GM12892 (cell line): ENCODE measurements at places on chromosomes 7 and 10.

GRCh38 chr7:117623606-117624005 is 143.8 kb downstream of the CFTR start:
- no peak for DNase-seq

DNA sequence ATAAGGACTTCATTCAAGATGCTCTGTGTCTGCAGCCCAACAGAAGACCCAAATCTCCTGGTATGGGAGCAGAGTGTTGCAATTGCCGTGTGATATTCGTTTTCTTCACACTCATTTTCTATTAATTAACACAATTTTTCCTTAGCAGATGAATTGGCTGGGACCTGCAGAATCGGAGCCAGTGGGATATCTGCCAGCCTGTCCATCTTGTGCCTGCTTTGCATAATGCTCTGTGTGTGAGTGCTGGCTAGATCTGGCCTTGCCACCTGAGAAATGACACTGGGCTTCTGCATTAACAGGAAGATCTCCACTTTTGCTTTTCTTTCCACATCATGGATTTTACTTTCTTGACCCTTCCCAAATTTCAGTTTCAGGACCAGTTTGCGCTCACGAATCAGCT is 70.4 kb upstream of the GPR158 start:
- no peak for DNase-seq

DNA sequence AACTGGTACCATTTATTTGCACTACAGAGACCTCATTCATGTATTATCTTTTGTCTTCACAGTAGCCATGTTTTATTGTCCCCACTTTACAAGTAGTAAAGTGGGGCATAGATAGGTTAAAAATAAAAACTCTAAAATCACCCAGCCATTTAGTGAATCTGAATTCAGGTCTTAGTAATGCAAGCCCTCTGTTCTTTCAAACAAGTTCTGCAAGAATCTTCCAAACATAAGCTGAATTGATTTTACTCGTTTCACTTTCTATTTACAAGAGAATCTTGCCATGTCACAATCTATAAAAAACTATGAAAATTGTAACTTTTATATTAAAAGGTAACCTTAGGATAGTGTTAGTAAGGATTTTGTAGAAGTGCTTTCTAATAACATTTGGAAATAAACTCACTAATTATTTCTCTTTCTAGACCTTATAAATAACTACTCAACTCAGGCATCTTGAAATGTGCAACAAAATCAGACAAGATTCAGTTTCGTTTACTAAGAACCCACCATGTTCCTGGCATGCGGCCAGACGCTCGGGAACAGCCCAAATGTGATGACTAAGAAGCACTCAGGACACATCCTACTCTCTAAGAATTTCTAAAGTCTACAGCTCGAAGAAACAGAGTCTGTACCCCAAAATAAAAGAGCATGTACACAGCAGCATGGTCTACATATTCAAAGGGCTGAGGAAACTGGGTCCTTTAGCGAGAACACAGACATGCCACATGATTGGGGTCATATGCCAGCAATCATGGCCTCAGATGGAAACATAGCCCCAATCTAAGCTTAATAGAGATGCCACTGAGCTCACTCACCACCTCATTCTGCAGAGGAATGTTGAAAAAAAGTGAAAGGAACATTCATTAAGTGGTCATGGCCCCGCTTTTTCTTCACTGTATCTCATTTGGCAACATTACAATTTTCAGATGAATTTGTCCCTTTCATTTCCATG is 167.6 kb downstream of the AMPH start:
- no peak for DNase-seq

DNA sequence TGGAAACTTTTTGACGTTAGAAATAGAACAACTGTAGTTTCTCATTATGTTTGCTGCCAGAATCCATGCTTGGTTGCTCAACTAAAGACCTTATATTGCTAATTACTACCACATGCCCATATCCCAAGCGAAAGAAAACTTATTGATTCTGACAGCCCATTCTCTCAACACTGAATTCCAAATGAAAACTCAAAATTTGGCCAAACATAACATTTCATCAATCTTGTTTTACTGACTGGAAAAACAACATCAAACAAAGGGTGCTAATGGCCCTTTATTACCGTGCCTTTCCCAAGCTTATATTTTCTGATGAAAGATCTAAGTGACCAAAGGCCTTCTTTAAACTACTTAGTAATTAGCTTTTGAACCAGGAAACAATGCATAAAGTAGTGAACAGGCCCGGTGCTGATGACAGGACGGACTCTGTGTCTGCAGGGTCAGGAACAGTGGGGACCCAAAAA is 531.8 kb downstream of the KCNMA1 start:
- no peak for DNase-seq

DNA sequence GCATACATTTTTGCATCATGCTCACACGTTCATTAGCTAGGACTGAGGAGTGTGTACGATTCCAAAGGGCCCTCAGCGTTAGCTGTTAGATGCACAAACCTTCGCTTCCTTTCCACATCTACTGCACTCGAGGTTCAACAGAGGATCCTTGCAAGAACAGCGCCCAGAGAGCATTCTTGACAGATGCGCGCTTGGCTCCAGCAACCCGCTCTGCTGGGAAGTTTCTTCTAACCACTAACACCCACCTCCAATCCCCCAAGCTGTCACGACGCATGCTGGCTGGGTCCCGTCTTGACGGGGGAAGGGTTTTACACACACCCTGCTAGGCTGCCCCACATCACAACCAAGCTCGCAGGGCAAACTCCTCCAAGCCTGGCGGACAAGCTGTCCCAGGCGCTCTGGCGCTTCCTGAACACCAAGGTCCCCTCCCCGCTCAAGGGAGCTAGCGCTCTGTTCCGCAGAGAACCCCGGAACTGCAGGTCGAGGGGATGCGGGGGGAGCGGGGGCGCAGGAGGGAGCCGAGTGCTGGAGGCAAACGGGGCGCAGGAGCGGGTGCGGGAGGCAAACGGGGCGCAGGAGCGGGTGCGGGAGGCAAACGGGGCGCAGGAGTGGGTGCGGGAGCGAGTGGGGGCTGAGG is 653 bp upstream of the ADRB1 start:
- peak; percentile 42 for DNase-seq

GRCh38 chr10:128556182-128557110 is 430.2 kb upstream of the MKI67 start:
- no peak for DNase-seq

DNA sequence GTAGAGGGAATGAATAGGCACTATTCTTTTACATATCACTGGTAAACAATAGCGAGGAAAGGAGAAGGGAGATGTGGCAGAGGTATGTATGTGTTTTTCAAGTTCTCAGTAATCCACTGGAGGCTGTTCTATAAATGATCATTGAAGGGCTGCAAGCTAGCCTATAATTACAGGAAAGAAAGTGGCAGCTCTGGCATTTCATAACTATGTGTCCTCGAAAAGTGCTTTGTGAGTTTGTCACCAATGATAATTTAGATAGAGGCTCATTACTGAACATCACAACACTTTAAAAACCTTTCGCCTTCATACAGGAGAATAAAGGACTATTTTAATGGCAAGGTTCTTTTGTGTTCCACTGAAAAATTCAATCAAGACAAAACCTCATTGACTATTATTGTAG is 235.1 kb downstream of the FOXP2 start:
- DNase-seq: no peak

- DNase-seq: no peak
Measured at GRCh38 chr10:87038786-87039185, 18.7 kb downstream of the FAM25A start.

DNA sequence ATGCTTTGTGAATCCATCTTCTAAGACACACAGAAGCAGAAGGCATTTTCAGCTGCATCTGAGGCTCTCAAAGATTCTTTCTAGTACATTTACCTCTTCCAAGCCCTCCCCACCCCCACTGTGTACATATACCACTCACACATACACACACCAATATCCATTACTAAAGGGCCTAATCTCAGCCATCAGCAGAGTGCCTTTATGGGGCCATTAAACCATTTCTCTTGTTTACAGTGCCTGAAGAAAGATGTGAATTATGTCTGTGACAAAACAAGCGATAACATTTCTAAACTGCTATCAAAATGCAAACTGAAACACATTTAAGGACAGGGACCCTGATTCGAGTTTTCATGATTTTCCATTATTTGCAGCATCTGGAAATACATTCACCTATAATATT is 40.0 kb downstream of the ETV1 start:
- DNase-seq: no peak

GRCh38 chr7:65798111-65799075 is 74.5 kb upstream of the VKORC1L1 start:
- no peak for DNase-seq

DNA sequence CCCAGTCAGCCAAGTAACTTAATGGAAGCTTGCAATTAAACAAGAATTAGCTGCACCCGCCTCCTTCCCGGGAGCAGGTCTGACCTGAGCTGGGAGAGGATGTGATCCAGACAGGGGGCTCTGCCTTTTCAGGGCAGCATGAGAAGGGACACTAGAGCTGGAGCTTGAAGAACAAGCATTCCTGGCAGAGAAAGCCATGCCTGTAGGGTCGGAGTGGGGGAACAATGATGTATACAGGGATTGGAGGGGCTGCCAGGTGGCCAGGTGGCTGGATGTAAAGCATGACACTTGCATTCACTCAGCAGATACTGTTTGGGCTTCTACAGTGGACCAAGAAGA is 112.5 kb downstream of the GRK5 start:
- DNase-seq: no peak

- DNase-seq: no peak
Measured at GRCh38 chr7:28649189-28649588, 236.9 kb downstream of the CREB5 start.

DNA sequence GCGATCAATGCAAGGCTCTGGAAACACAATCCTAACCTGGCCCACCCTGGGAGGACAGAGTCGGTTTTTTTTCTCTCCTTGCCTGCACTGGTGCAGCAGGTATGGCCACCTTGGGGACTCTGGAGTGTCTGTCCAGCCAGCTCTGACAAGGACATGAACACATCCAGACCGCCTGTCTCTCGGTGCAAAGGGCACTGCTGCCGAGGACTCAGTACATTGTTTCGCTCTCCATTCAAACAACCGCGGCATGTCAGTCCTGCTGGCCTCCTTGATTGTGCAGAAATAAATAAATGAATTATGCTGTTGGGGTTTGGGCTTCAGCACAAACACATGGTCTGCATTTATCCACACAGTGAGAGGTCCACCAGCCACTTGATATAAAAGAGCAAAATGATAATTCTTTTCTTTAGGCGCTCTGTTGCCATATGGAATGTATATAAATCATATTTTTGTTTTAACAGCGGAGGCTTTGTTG is 565.2 kb downstream of the KCNMA1 start:
- no peak for DNase-seq

- DNase-seq: no peak
Measured at GRCh38 chr7:107315716-107316220, 147.0 kb downstream of the HBP1 start.

GRCh38 chr10:97542169-97543024 is 30.2 kb upstream of the ANKRD2 start:
- no peak for DNase-seq

DNA sequence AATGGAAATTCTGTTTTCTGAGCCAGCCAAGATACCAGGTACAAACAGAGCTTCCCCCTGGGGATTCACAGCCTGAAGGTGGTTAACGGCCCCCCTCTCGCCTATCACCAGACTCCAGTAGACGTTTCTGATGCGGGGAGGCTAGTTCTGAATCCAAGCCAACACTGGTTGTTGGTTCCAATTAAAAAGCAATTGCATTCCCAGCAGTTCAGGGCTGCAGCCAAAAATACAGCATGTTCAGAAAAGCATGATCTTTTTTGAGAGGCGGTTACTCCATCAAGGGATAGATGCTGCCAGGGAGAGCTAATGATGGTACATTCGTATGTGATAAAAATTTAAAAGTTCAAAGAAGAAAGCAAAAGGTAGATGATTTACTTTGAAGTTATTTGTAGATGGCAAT is 481.0 kb downstream of the GALNT17 start:
- DNase-seq: no peak

DNA sequence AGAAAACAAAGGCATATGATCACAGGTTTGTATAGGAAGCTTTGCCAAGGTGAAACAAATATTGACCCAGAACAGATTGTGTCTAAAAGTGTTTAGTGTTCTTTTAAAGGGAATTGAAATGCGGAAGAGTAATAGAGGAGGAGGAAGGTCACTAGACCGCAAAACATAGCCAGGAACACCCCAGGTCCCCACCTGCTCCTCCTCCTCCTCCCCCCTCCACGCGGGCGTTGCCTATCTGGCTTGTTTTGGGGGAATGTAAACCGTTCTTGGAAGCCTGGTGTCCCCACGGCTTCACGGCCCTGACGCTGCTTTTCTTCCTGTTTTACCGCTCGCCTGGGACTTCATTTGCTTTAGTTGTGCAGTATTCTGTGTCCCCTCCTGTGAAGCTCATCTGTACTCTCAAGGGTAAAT is 81.0 kb upstream of the PFKP start:
- no peak for DNase-seq

- no peak for DNase-seq
Measured at GRCh38 chr10:121854809-121855445, 72.9 kb downstream of the ATE1 start.

DNA sequence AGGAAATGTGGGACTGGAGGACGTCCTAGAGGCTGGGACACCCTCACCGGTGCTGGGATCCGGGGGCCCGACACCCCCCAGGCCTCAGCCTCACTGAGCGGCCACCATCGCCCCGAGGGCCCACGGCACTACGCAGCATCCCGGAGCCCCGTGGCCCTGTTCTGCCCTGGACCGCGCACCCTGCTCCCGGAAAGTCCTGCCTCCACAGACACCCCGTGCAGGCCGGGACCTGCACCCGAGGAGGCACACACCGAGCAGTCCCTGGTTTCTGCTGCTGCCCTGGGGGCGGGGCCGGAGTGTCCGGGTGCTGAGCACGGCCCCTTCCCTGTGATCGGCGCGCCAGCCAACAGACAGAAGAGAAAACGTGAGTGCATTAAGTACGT is 18.1 kb upstream of the KNDC1 start:
- no peak for DNase-seq

DNA sequence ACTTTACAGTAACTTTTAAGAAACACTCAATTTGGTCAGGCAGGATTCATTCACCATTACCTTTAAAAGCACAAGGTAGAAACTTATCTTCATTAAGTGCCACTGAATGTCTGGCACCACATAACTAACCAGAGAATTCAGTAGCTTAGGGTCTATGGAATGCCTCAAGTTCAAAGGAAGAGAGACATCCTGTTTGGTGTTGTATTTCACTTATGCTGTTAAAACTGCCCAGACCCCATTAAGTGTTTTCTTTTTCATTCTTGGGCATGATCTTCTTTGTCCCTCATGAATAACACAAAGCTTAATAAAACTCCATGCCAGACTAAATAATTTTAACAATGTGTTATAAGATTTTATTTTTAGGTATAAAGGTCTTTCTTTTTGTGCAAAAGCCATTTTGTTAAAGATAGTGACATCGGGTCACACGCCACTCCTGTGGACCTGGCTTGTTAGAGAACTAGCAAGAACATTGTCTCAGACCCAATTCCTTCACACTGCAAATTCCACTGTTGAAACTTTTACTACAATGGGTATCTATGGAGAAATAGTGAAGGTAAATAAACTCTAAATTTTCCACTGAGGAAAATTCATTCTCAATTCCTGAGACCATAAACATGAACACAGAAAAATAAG is 221.0 kb downstream of the TWIST1 start:
- no peak for DNase-seq

GRCh38 chr10:69262292-69262751 is 16.0 kb upstream of the HK1 start:
- no peak for DNase-seq

- DNase-seq: no peak
Measured at GRCh38 chr10:89115876-89116627, 91.1 kb downstream of the CH25H start.

- DNase-seq: no peak
Measured at GRCh38 chr10:20157314-20157713, 341.1 kb downstream of the PLXDC2 start.
